Activated CD4-positive, alpha-beta T cell treated with anti-CD3 and anti-CD28 coated beads for 24 hours (primary cell): ENCODE measurements at places on chromosomes 5 and 9.

DNA sequence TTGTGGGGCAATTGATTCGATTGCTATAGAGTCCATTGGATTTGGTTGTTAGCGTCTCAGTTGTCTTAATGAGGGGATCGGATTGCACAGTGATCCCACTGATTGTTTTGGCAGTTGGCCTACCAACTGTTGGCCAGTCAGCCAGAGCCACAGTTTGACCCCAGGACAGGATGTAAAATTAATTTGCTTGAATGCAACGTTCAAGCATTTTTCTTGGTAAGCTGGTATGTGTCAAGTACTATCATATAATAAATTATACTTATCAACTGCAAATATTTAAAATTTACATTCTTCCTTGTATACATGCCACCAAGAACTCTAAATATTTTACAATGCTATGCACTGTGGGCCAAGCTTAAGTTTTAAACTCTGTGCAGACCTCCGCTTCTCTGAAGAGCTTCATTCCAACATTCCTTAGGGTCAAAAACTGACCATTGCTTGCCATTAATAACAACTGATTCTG is 80.4 kb upstream of the OSMR start:
- no peak for DNase-seq

DNA sequence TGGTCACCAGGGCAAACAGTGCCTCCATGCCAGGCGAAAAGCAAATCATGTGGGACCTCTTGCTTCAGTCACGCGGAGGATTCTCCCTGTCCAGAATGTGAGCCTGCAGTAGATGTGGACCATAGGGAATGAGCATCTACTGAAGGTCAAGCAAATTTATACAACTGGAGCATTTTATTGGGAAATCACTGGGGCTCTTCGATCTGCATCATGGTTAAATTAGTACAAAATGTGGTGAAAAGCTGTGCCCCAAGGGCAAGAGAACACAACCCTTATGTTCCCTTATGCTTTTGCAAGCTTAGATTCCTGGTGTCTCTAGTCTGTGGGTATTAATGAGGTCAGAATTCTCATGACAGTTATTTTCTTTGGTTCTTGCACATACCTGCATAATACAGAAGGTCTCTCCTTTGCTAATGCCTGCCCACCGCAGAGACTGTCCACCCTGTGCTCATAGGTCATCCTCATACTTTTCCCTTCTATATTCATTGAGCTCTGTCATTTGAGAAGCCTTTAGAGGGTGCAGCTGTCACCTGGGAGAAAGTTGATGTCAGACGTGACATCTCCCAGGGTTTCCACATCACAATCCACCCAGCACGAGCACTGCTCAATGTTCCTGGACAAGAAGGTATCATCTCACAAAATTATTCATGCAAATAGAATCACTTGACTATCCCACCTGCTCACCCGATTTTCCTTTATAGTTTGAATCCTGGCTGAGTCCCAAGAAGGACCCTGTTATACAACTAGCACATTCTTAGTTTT is 111.7 kb downstream of the NXNL2 start:
- DNase-seq = no peak

- DNase-seq = no peak
These were observed 180.6 kb downstream of the CACNA1B start for GRCh38 chr9:138058181-138058580.

- no peak for DNase-seq
These were observed 336.8 kb upstream of the RFX3 start for GRCh38 chr9:3862561-3862960.

- DNase-seq = no peak
These were observed 56.8 kb downstream of the NUDT12 start for GRCh38 chr5:103505581-103506305.

DNA sequence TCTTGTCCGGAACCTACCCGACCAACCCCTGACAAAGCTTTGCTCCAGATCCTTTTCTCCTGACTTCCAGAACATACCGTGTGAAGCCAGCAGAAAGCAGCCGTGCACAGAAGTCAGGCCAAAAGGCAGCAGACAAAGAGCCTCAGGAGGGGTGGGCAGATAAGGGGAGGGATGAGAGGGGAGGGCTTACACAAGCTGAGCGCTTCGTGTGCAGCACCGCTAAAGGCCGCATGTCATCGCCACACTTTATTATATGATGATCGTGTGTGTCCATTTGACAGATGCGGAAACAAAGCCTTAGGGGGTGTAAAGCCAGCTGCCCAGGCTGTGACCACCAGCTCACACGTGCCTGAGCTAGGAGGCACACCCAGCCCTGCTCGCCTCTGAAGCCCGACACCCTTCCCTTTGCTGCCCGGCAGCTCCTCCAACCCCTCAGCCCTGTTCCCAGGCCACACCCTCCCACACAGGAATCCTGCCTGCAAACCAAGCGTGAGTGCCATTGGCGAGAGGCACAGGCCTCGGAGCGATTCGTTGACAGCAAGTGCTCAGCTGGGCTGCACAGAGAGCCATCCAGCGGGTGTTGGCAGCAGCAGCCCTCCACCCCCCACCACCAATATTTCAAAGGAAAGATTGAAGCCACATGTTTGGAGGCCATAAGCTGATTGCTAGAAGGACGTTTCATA is 170.5 kb upstream of the SMIM23 start:
- no peak for DNase-seq
